ENCODE measurements at places on chromosomes 7 and 10.

DNA sequence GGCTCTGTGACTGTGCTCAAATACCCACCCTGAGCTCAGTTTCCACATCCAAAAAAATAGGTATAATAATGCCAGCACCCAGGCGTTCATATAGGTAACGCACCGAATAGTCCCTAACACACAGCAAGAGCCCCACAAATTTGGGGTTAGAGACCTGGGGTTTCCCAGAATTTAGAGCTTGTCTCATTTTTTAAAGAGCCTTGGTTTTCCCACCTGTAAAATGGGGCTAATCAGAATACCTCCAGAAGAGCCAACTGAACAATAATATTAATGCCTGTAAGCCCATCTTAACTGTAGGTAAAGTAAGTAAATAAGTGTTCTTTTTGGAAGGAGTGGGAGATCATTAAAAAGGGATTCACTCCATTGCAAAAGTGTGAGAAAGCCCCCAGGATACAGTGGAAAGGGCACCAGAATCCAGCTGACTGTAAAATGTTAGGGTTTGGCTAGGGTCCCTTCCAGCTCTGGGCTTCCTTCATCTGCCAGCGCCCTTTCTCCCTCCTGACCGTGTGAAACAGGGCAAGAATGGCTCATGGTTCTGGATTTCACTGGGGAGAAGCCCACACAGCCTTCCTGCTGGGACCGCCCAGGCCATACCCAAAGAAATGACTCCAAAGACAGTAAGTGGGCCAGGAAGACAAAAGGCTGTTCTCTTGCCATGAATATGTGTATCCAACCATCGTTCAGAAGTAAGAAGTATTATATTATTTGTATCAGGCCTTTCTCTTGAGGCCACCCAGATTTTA, 2.1 kb downstream of the MTURN start:
- DNase-seq: no peak

DNA sequence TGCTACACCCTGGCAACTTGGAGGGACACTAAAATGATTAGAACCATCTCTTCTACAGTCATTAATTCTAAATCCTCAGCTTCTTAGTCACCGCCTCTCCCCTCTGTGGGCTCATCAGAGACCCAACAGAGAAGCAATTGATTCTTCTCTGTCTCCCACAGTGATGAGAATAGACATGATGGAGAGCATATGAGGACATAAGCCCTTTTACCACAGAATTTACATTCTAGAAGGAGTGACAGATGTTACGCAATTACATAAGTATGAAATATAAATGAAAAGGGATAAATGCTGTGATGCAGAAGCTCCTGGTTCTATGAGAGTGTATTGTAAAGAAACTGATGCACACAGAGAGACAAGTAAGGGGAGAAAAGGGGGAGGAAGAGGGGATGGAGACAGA, 18.1 kb upstream of the ABCB5 start:
- no peak for DNase-seq

- no peak for DNase-seq
Observed at GRCh38 chr7:375321-375831, 85.4 kb downstream of the FOXL3 start.

DNA sequence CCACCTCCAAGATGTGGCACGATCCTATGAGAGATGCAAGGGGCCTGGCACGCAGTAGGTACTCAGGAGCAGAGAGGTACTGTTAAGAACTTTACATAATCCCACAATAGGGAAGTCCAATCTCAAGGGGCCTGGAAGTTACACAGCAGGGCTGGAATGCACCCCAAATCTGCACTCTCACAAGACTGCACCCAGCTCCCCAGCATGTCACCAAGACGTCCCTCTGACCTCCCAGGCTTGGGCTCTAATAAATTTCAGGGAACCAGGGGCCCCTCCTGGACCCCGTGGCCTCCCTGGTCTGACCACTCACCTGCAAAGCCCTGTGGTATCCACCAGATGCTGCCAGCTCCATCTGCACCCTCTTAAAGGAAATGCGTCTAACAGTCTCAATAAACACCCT, 94.9 kb downstream of the OAT start:
- no peak for DNase-seq

All from SW480 (cell line).